Heart right ventricle (tissue), 16 donors: ENCODE measurements at places on chromosomes 2 and 18. TPM values are rescaled to one million over a fixed set of nuclear protein-coding genes. Genes with fewer than 3 reads are reported as not detected.

The IL36RN gene
- polyA plus RNA-seq: not detected

The ODC1 gene
- 81.9 TPM for polyA plus RNA-seq

The GALNT5 gene
- not detected for polyA plus RNA-seq

The SGO2 gene
- polyA plus RNA-seq: 0.90 TPM

The NOL4 gene
- 0.03 TPM for polyA plus RNA-seq

The C2orf80 gene
- not detected for polyA plus RNA-seq

The KCNG2 gene
- polyA plus RNA-seq: not detected

The ORC4 gene
- polyA plus RNA-seq: 8.4 TPM

The ERICH2 gene
- 0.45 TPM for polyA plus RNA-seq

The NEB gene
- polyA plus RNA-seq: 4.3 TPM

The HRH4 gene
- polyA plus RNA-seq: under 0.01 TPM

The DNAJC27 gene
- polyA plus RNA-seq: 2.8 TPM

The ANKRD30B gene
- polyA plus RNA-seq: not detected

The ATIC gene
- polyA plus RNA-seq: 90.1 TPM

The GKN1 gene
- polyA plus RNA-seq: 0.19 TPM

The TBR1 gene
- not detected for polyA plus RNA-seq

The M1AP gene
- polyA plus RNA-seq: 0.44 TPM

The C2orf78 gene
- polyA plus RNA-seq: not detected

The EDAR gene
- not detected for polyA plus RNA-seq

The CELF4 gene
- 0.07 TPM for polyA plus RNA-seq

The IL1F10 gene
- polyA plus RNA-seq: not detected

The CFAP210 gene
- 0.14 TPM for polyA plus RNA-seq

The FAM228B gene
- 4.7 TPM for polyA plus RNA-seq

The COLEC11 gene
- polyA plus RNA-seq: 26.7 TPM

The TUBA4B gene
- not detected for polyA plus RNA-seq

The APOB gene
- 2.0 TPM for polyA plus RNA-seq

The HOXD1 gene
- 0.15 TPM for polyA plus RNA-seq

The GMPPA gene
- 28.2 TPM for polyA plus RNA-seq

The CFAP65 gene
- not detected for polyA plus RNA-seq

The DLX1 gene
- not detected for polyA plus RNA-seq
